ENCODE measurements at places on chromosomes 16 and 17. TPM values are rescaled to one million over a fixed set of nuclear protein-coding genes. Genes with fewer than 3 reads are reported as not detected.

MARVELD3 gene
- total RNA-seq = 6.5 TPM

ZNF385C gene
- not detected for total RNA-seq

ALDOA gene
- 1,551 TPM for total RNA-seq

MGAT5B gene
- not detected for total RNA-seq

LPO gene
- not detected for total RNA-seq

SMTNL2 gene
- 0.76 TPM for total RNA-seq

TP53TG3B gene
- not detected for total RNA-seq

- DNase-seq = no peak
Measured at GRCh38 chr17:32520104-32520701, 33.4 kb downstream of the CDK5R1 start.

GRCh38 chr16:19771796-19772195, 53.7 kb downstream of the IQCK start:
- no peak for DNase-seq

- no peak for DNase-seq
Measured at GRCh38 chr17:37167756-37168155, 208.0 kb upstream of the C17orf78 start.

GRCh38 chr17:17177176-17177575, 29.0 kb downstream of the PLD6 start:
- no peak for DNase-seq

DNA sequence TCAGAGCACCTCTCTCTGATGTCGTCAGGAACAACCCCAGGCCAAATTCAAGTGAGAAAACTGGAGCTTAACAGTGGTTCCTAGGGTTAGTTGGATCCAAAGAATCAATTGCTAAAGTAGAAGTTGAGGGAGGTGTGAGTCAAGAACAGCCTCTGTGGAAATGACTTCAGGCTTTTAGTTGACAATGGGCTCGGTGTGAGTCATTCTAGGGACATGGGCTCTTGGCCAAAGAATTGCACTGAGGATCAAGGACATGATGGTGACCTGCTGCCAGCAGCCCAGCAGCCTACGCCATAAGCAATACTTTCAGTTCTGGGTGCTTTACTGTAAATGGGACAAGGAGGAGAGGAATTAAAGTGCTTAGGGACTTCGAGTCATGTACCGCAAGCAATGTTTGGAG, 32.1 kb upstream of the SMURF2 start:
- no peak for DNase-seq

DNA sequence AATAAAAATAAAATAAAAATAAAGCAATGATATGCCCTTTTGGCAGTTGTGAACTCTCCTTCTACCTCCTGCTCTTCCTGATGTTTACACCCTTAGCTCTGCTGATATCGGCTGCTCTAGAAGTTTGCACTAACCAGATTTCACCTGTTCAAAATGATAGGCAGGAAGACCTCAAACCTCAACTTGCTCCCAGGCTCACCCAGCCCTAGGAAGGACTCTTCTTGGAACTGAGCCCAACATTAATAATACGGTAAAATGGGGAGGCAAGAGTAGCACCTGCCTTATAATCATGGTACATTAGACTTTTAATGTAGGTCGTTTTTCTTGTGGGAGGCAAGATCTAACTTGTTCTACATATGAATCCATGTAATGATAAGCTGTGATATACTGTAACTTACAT, 61.2 kb upstream of the MED13 start:
- DNase-seq = no peak

DNA sequence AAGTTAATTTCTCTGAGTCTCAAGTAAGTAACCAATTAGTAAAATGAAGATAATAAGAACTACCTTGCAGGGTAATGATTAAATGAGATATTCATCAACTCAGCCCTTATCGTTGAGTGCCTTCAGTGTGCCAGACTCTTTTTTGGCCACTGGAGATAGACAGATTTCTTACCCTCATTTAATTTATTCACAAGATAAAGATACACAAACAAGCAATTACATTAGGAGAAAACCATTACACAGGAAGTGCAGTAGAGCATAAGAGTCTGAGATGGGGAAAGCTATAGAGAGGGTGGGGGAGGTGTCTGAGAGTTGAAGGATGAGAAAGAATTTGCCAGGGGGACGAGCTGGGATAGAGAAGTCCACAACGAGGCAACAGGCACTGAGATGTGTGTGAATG, 72.5 kb upstream of the BCAR1 start:
- DNase-seq = no peak

DNA sequence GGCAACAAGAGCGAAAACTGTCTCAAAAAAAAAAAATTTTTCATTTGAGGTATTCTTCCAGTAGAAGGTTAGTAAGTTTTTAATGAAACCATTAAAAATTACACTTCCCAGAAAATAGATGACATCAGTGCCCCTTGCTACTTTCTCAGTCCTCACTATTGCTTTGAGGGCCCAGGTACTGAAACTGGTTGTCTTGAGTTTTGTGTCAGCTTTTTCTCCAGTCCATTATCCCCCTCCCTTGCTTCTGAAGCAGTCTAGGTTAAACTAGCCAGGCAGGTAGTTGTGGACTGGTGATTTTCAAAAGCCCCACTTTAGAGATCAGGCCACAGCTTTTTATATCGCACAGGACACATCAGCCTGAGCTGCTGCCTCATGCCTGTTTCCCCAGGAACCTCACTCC, 10.9 kb downstream of the SMCR8 start:
- DNase-seq = no peak

DNA sequence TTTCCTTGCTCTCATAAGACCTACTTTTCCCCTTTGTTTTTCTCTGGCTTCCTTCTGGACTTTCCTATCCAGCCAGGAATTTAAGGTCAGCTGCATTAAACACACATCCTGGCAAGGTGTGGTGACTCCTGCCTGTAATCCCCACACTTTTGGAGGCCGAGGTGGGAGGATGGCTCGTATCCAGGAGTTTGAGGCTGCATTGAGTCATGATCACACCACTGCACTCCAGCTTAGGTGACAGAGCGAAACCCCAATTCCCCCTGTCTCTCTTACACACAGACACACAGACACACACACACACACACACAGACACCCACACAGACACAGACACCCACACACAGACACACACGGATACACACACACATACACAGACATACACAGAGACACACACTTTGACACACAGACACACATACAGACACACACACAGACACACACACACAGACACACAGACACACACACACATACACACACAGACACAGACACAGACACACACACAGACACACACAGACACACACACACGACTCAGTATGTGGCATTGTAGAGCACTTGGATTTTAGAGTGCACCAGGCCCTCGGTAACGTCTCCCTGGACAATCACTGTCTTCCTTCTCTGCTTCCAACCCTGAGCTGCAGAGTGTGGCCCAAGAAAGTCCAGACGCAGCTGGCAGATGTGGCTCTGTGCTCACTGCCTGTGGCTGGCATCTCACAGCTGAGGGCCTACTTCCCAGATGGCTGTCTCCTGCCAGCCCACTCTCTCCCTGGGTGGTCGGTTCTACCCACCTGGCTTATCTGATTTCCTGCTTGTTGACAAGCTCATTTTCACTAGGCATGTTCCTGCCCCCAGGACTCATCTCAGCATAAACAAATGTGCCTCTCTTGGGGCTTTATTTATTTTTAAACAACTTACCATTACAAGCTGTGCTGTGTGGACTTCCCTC, 39.0 kb downstream of the NLRP1 start:
- no peak for DNase-seq

DNA sequence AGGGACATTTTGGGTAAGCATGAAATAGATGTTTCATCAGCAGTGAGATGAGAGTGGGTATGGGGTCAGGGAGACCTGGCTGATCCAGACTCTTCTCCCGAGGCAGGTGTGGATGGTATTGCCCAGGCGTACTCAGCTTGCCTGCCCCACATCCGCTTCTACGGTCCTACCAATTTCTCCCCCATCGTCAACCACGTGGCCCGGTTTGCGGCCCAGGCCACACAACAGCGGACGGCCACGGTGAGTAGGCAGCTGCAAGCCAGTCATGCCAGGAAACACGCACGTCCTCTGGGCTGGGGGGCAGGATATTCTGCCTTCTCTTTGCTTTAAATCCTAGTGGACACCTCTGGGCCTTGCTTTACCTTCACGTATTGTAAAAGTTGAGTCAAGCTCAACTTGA, 44.7 kb downstream of the CPNE2 start:
- DNase-seq = no peak

DNA sequence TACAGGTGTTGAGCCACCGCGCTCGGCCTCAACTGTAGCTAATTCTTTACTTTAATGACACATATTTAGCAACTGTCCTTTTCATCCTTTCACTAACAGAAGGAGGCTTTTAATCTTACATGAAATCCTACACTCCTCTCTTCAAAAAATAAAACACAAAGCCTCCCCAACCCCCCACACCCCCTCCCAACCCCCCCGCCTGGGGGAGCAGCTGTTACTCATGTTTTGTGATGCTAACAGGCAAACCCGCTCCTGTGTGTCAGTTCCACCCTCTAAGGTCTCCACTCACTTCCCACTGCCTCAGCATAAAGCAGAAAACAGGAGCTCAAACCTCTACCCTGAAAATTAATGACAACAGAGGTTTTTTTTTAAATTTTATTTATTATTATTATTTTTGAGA, 55.4 kb upstream of the SLC25A19 start:
- DNase-seq = no peak

DNA sequence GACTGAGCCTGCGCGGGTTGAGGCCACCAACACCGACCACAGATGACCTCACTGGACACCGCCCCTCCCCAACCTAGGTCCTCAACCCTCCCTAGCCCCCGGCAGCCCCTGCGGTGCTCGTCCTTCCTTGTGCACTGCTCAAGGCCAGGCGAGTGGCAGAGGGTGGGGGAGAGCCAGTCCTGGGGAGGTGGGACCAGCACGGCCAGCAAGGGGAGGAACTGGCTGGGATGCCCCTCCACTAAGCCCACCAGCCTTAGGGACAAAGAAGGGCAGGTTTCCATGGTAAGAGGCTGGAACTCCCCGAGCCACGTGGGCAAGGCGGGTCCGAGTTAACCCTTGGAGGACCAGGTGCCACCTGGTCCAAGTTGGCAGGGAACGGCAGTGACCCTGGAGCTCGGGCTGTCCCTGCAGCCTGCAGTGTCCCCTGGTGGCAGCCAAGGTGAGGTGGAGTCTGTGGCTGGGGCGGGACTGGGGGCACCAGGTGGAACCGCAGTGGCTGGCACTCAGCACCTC, 9.2 kb downstream of the FSCN2 start:
- DNase-seq = no peak
